Cardiac muscle cell (in vitro differentiated cells and primary cell): ENCODE measurements at places on chromosomes 3 and 15.

- DNase-seq: no peak
These were observed 25.1 kb downstream of the SSUH2 start for GRCh38 chr3:8619548-8619947.

DNA sequence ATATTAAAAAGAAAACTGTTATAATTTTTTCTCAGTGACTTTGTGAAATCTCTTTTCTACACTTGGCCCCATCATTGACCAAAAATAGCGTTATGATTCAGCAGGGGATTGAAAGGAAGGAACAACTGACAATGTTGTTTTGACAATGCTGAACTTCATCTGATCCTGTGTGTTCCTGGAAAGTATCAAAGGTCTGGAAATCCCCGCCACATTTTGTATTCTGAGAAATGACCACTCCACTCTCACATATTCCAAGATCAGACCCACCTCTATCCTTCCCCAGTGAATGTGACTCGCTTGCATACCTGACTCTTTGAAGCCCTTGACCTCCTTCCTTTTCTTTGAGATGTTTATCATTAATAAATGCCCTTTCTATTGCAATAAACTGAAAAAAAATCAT is 9.7 kb upstream of the RIOX2 start:
- peak; percentile 30 for DNase-seq

GRCh38 chr15:57503051-57503702 is 88.5 kb upstream of the MYZAP start:
- DNase-seq: no peak

DNA sequence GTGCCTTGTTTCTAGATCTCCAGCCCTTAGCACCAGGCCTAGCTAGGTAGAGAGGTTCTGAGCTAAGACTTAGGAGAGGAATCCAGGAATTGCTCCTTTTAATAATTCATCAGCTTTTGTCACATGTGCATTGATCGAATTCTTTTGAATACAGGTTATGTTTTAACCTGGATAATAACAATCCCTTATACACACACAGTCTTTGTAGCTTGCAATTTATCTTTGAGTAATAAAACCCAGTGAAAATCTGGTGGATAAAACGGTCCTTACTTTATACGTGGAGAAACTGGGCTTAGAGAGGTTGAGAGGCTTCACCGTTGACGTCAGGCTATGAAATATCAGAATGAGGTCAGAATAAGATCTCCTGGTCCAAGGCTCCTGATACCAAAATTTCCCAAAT is 7.2 kb upstream of the SCN10A start:
- no peak for DNase-seq

GRCh38 chr3:72821161-72821781 is 27.0 kb downstream of the SHQ1 start:
- DNase-seq: no peak

- peak; percentile 49 for DNase-seq
These were observed 274.5 kb upstream of the C2CD4B start for GRCh38 chr15:62439543-62440016.

DNA sequence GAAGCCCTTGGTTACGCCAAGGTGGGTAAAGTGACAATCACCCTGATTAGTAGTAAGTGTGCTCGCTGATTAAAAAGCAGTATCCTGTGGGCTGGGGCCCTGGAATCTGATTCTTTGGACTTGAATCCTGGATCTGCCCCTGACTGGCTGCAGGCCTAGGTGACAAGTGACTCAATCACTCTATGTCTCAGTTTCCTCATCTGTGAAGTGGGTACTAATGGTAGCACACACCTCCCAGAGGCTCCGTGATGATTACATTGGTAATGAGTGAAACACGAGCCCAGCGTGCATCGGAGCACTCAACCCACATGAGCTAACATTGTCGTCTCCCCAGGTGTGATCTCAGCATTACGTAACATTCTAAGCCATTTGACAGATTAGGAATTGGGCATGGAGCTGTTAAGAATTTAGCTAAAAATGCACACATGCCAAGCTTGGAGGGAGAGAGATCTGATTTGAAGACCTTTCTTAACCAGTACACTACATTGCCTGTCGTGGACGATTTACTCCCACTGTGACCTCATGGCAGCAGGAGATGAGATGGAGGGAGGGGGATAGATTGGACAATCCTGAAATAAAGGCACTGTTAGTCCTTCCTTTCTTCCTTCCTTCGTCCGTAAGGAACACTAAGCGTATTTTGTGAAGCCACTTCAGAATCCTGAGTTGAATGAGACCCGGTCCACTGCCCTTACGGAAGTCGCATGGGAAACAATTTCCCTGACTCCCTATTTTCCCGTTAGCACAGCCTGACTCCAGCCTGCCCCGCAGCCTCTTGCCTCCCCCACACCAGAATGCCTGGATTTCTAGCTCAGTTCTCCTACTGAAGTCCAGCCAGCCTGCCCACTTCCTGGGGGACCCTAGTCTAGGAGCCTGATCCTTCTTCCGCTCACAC is 32.1 kb downstream of the MGLL start:
- no peak for DNase-seq

GRCh38 chr3:12948371-12948770 is 107.0 kb upstream of the RPL32 start:
- DNase-seq: no peak

DNA sequence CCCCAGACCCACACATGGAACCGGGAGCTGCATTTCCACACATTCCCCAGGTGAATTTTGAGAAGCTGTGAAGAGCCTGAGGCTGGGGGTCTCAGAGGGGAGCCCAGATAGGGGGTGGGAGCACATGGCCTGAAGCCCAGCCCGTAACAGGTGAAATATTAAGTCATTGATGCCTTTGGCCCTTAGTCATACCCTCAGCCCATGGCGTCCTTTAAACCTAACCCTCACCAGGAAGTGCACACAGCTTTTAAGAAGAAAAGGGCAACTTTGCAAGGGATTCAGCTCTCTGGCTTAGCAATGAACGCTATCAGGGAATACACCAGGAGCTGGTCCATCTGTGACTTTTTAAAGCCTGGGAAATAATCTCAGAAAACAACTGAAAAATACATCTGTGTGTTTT is 40.6 kb downstream of the WNT7A start:
- DNase-seq: no peak

DNA sequence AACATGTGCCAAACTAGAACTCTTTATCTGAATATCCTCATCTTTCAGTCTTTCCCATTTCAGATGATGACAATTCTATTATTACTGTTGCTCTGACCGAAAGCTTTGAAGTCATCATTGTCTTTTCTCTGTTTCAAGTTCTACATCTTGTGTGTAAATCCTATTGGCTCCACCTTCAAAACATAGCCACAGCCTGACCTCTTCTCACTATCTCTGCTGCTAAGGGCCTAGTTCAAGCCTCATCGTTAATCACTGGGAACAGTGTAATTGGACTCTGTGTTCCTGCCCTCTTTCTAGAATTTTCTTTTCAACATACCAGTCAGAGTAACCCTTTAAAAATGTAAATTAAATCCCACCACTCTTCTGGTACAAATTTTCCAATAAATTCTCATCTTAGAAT is 105.1 kb downstream of the OXSM start:
- peak; percentile 61 for DNase-seq

DNA sequence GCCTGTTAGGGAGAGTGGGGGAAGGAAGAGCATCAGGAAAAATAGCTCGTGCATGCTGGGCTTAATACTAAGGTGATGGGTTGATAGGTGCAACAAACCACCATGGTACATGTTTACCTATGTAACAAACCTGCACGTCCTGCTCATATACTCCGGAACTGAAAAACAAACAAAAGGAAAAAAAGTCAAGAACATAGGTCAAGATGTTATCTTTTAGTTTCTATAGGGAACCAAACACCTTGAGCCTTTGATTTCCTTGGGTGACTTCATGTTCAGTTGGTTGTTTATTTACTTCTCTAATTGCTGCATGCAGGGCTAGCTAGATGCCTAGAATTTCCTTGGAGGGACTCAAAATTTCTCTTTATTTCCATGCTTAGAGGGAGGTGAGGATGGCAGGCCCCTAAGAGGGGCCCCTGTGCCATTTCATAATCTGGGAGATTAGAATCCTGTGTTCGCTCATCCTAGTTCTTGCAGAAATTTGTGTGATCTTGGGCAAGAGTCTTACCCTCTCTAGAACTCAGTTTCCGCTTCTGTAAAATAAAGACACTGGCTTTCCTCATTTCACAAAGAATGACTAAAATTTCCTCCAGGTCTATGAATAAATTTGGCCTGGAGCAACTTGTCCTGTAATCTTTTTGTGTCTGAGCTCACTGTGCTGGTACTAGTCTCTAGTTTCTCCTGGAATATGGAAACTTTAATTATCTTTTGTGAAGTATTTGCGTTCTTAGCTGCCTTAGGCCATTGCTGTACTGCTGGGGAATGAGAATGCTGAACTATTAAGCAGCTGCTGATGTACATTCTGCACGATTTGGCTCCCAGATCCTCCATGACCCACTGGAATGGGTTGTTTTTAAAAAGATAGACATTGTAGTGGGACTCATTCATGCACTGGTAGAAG is 457.5 kb downstream of the EDEM1 start:
- no peak for DNase-seq

DNA sequence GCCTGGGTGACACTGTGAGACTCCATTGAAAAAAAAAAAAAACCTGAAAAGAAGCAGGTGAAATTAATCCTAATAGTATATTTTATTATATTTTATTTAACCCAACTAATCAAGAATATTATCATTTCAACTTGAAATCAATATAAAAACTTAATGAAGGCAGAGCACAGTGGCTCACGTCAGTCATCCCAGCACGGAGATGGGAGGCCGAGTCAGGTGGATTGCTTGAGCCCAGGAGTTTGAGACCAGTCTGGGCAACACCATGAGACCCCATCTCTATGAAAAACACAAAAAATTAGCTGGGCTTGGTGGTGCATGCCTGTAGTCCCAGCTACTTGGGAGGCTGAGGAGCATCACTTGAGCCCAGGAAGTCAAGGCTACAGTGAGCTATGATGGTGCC is 33.3 kb upstream of the SLC41A3 start:
- DNase-seq: no peak

GRCh38 chr3:140914384-140914945 is 27.2 kb upstream of the SLC25A36 start:
- no peak for DNase-seq

GRCh38 chr3:40255532-40255931 is 54.0 kb upstream of the EIF1B start:
- DNase-seq: no peak

GRCh38 chr3:51382947-51383578 is 2.0 kb upstream of the MANF start:
- no peak for DNase-seq

DNA sequence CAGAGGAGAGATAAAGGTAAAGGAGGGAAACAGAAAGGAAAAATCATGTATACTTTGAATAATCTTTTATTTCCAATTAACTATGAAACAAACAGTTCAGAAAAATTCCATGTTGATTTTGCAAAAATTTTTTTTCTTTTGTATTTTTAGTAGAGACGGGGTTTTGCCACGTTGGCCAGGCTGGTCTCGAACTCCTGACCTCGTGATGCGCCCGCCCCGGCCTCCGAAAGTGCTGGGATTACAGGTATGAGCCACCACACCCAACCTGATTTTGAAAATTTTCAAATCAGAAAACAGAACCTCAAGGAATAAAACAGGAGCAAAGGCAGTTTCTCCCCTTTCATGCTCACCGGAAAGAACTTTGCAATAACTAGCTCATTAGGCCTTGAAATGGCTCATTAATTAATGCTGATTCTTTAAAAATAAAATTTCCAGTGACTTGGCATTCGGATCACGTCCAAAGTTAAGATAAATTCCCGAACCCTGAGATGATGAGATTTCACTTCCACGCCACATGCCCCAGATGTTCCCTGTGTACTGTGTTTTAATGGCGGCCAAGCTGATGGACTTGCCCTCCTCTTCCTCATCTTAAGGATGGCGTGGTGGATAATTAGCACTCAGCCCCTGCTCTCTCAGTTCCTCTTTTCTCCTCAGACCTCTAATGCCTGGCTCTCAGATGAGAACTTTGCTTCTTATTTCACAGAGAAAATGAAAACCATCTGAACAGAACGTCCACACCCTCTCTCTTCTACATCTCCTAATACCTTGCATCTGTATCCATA is 10.8 kb downstream of the BCL2L10 start:
- DNase-seq: no peak

DNA sequence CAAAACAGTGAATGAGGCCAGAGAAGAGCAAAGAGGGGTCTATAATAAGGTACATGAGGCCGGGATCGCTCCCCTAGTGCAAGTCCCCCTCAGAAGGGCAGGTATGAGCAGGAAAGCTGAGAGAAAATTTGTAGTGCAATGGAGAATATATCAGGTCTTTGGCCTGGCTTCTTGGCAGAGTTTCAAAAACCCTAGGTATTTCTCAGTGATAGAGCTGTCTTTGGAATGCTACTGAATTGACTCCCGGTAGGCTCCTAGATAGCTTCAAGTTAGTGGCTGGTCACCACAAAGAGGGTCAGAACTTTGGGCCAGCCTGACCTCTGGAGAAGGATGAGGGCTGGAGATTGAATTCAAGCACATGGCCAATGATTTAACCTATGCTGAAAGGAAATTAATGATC is 30.6 kb upstream of the OXTR start:
- DNase-seq: peak; percentile 22

DNA sequence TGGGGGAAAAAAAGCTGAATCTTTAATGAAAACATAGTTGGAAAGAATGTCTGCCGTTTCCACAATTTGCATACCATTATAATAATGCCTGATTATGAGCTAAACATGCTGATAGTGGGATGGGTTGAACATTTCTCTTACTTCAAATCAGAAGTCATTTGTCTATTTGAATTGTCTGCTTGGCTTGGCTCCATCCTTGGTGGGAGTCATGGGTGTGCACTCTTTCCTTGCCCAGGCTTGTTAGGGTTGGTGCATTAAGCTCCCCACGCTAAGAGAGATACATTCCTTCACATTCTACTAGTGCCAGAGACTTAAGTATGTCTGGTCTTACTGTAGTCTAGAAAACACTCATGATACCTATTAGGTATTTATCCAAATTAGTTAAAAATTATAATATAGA is 121.4 kb upstream of the RARB start:
- no peak for DNase-seq

DNA sequence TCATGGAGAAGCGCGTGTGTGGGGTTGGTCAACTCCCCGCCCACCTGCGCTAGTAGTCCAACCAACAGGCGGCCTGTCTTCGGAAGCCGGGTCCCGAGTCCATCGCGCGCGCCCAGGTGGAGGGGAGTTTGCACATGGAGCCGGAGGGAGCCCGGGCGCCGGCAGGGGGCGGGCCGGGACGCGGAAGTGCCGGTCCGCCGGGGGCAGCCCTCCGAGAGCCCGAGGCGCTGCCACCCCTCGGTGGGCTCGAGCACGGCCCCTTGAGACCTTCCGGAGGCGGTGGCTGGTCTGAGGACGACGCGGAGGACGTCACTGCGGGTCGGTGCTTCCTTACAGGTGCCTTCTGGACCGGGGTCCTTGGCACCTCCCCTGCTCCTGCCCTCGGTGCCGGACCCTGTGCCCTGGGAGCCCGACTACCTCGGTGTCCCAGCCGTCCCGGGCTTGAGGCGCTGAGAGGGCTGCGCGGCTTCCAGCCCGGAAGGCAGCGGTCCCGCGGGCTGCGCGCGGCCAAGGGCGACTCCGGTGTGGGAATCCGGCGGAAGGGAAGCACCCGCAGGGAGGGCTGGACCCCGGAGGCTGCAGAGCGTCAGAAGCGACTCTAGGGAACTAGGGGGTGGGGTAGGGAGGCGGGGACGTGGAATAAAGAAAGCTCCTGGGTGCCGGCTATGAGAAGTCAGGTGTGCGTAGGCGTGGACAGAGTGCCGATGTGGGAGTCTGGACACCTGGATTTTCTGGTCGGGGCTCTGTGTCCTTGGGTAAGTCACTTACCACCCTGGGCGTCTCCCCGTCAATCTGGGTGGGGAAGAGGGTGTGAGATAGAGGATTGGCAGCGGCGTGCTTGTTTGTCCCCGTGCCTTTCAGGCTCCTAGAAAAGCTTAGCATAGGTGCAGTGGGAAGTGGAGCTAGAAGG is 212.3 kb downstream of the FGF12 start:
- peak; percentile 7 for DNase-seq

GRCh38 chr3:31227131-31227562 is 305.6 kb upstream of the STT3B start:
- DNase-seq: no peak

- no peak for DNase-seq
These were observed 8.2 kb downstream of the SLC27A2 start for GRCh38 chr15:50190166-50190570.
